ENCODE measurements at places on chromosomes 1 and 21.
A peak's percentile ranks its signal among the peaks of the same experiment; 100 is the strongest.

DNA sequence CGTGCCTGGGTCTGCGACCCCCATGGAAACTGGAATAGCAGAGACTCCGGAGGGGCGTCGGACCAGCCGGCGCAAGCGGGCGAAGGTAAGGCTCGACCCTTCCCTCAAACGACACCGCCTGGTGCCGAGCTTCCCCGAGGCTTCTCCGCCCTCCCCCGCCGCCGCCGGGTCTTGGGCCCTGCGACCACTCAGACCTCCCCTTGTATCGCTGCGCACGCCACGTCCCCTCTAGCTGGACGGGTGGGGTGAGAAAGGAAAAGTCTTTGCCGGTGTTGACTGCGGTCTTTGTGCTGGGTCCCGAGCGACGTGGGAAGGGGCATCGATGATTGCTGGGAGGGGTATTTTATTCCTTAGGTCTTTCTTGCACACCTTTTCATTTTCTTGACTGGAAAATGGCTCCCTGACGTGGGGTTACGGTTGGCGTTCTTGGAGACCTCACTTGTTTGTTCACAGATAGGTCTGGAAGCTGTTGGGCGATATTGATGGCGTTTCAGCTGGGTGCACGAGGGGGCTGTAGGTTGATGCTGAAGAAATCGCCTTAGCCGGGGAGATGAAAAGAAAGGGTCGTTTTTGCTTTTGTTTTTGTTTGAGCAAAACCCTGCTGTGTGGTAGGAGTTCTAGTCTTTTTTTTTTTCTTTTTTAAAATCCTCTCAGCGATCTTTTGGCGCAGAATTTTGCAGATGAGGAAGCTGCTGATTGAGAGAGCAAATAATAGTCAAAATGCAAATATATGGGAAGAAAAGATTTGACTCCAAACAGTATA is 776 bp downstream of the KDM1A start:
- peak; percentile 48 for DNase-seq

DNA sequence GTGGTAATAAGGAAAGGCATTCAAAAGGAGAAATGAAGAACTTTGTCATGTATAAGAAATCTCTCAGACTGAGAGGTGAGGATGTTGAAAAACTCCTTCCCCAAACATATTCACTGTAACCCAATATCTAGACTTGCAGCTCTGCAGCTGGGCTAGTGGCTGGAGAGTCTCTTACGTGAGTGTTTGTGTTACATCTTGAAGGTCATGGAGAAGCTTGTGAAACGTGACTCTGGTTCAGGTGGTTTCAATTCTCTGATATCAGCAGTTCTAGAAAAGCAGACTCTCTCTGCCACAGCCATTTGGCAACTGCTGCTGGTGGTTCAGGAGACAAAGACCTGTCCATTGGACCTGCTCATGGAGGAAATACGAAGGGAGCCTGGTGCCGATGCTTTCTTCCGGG is 55.0 kb upstream of the EPHA8 start:
- no peak for DNase-seq

DNA sequence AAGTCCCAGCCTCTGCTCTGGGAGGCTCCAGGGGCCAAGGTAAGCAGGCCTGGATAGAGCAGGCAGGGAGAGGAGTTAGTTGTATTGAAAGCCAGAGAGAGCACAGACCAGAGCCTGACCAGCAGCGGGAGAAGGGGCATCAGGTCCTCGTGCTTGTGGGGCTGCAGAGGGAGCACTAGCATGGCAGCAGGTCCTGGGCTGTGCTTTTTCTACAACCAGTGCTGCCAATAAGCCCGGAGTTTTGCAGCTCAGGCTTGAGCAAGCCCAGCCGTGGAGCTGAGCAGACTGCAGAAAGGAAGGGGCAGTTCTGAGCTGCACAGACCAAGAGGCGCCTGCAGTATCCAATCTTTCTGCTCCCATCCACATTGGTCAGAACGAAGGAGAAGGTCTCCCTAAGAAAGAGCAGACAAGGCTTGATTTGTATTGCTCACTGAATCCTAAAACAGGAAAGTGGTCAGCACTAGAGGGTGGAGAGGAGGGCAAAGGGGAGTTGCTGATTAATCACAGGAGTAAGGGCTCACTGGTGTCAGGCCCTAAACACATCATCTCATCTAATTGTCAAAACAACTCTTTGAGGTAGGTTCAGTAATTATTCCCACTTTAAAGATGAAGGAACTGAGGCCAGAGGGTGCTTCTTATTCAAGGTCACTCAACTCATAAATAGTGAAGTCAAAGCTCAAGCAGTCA is 2.7 kb downstream of the DENND2D start:
- no peak for DNase-seq

DNA sequence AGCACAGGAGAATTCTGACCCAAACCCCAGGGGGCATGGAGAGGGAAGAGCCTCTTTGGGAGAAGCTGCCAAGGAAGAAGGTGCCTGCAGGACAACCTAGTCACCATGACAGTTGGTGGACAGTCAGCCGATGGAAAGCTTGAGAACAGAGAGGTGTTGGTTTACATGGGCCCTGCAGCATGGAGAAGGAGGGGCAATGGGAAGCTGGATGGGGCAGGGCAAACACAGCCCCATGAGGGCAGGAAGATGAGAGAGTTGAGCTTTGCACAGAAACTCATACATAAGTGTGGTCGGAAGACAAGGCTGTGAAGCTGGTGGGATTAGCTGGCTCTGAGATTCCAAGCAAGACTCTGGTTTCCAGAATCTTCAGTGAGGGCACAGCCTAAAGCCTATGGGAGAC is 6.6 kb upstream of the SLC5A9 start:
- no peak for DNase-seq

DNA sequence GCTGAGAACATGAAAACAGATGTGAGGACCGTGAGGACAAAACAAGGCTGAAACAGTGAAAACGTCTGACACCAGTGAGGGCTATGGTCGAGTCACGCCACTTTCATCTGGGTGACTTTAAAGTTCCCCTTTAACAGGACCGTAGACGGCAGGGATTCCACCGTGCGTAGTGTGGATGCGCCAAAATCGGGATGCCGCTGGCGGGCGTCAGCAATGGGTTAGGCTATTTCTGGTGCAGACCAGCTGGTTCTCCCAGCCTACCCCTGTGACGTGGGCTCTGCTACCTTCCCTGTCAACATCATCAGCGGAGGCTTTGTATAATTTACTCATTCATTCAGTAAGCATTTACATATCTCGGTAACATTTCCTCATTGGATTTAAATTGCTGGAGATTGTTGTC is 246.6 kb upstream of the AJAP1 start:
- no peak for DNase-seq

GRCh38 chr1:50474859-50475809 is 51.9 kb upstream of the DMRTA2 start:
- no peak for DNase-seq

DNA sequence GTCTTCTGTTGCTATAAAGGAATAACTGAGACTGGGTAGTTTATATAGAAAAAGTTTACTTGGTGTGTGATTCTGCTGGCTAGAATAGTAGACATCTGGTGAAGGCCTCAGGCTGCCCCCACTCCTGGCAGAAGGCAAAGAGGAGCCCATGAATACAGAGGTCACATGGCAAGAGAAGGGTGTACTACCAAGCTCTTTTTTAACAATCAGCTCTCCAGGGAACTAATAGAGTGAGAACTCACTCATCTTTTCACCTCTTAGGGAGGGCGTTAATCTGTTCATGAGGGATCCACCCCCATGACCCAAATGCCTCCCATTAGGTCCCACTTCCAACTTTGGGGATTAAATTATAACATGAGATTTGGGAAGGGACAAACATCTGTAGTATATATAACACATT is 9.3 kb downstream of the DTL start:
- no peak for DNase-seq

DNA sequence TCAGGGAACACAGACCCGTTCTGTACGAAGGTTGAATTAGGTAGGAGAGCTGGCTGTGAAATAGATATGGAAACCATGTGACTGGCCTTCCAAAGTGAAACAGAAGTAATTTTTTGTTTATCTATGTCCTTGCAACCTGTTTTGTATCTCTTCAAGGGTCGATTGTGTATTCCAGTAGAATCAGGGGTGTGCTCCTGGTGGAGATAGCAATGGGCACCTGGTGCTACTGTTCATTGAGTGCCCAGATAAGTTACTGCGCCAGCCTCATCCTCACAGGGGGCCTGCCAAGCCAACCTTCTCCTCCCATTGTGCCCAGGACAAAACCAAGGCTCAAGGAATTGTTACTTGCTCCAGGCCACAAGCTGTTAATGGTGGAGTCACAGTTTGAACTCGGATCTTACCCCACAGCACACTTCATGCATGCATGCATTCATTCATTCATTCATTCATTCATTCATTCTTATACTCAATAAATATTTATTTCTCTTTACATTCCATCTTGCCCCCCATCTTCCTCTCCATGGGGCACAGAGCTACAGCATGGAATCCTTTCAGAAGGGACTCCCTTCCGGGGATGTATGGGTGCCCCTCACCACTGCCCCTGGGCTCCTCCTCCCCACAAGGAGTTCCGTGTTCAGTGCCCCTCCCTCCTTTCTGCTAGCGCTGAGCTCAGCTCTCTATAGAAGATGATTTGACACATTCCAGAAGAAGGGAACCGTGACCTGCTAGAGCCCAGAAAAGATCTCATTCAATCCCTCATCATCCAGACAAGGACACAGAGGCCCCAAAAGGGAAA is 24.0 kb downstream of the ADORA1 start:
- no peak for DNase-seq

- DNase-seq: no peak
Measured at GRCh38 chr1:11564237-11564636, 85.3 kb downstream of the DISP3 start.

DNA sequence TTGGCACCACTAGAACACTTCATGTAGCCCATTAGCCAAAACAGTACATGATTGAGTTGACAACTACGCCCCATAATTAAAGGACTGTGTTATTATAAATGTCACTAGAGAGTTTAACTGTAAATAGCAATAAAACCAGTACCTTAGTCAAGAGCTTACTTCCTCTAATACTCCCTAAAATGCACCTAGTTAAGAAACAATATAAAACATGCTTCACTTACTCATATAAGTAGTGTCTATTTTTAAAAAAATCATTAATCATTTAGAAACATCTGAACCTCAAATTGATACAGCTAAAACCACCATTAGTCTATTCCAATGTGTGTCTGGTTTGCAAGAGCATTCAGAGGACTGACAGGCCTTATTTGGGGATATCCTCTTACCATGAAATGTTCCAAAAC is 25.3 kb downstream of the PTP4A2 start:
- DNase-seq: no peak

DNA sequence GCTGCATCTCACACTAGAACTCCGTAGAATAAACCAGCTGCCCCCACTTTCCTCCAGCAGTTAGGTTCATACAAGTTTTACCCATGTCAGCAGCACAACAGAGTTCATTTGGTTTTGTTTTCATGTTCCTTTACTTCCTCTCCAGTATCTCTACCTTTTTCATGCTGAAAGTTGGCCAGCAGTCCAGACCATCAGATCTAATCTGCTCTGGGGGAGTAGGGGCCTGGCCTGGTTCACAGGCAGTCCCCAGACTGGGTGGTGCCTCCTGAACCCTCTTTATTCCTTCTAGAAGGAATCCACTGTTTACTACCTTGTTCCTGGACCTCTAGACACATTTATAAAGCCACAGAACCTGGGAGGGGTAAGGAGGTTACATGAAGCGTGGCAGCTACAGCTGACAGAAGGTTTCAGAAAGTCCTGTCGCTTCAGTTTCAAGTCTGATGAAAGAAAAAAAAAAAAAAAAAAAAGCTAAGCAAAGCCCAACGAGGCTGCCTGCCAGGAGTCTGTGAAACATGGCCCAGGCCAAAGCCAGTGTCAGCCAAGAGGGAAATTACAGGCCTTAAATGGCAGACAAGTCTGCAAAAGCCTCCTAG is 184.6 kb upstream of the JUN start:
- peak; percentile 69 for DNase-seq

DNA sequence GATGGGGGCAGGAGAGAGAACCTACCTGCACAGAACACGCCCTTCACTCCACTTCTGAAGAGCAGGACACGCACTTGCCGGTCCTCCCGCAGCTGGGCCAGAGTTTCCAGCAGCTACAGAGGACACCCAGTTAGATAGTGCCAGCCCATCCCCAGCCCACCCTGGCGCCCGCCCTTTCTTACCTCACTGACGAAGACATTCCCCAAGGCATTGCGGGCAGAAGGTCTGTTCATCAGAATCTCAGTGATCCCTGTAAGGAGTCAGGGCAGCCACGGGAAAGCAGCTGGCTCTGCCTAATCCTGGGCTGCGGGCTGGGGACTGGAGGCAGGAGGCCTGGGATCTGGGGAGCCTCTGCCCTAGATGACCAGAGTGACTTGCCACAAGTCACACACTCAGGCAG is 10.0 kb downstream of the ECHDC2 start:
- DNase-seq: no peak

DNA sequence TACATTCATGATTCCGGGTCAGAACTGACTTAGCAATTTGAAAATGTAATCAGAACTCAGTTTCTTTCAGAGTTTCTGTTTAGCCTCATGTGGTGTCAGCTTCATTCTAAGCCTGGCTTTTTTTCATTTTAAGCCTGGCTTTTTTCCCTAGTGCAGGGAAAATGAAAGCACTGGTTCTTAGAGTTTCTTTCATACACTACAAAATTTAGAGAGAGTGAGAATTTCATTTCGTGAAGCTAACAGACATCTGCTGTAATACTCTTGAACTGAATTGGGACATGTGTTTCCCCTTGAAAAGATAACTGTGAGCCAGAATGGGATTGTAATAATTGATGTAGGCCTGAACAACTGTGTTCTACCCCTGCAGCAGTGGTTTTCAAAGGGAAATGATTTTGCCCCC is 95.3 kb upstream of the KIAA0040 start:
- no peak for DNase-seq

DNA sequence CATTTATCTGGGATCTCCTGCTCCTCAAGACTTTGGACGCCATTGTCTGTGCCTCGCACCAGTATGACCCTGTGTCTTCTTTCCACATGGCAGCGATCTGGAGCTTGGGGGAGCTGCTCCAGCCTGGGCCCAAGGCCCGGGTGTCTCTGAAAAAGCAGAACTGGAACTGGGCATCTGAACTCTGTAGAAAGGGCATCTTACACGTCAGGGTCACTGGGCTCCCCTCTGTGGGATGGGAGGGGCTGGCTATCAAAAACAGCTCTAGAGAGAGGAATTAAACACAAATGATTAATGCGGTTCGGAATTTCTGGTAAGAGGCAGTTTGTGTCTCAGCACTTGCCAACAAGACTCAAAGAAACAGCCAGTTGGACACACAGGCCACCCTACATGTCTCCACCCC is 16.1 kb downstream of the FCRL1 start:
- DNase-seq: no peak

- no peak for DNase-seq
Measured at GRCh38 chr1:28244549-28245251, 8.8 kb downstream of the ATP5IF1 start.

DNA sequence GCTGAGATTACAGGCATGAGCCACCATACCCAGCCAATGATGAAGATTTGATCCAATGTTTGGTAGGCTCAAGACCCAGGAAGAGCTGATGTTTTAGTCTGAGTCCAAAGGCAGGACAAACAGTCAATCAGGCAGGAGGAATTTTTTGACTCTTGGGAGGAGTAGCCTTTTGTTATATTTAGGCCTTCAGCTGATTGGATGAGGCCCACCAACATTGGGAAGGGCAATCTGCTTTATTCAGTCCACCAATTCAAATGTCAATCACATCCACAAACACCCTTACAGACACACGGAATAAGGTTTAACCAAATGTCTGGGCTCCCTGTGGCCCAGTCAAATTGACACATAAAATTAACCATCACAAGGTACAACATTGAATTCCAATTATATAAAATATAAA is 61.9 kb upstream of the COX20 start:
- no peak for DNase-seq

Data from AG20443 (cell line).